T follicular helper cell (primary cell): ENCODE measurements at places on chromosomes 2 and 18.
A peak's percentile ranks its signal among the peaks of the same experiment; 100 is the strongest.

- DNase-seq: no peak
Measured at GRCh38 chr2:218821605-218822211, 9.9 kb downstream of the PRKAG3 start.

DNA sequence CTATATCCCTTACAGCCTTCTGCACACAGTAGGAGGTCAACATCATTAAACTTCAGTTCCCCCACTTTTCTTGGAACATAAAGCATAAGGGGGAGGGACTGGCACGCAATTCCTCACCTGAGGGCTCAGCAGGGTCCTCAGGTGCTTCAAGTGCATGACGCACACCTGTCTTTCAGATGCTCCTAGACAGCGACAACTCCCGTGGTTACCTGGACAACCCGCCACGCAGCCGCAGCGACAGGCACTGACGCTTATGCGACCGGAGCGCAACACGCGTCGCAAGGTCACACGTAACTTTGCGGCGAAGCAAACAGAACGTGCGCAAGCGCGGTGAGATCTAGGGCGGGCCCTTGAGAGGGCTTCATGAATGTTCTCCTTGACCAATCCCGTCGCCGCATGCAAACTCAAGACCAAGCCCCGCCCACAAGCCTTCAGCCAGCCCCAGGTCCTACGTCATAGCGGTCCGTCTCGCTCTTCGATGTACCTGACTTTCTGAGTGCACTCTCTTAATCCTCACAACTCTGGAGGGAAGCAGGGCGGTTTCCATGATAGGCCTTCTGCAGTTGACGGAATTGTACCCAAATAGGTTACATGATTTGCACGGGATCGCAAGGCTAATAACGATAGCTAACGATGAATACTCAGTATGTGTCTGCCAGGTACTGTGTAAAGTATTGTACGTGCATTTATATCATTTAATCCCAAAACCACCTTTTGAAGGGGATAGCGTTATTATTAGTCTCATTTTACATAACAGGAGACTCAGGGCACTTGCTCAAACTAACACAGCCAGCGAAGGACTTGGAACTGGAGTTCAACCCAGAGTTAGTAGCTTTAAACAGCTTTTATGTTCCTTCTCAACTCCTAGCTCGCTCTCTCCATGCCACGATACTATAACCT lies at the start of gene IFT172:
Gene IFT172, minus strand, starts transcription at position 246 of the 900 bp plus-strand sequence. Its CDS starts 90 bp downstream, at position 156.
- peak; percentile 99 for DNase-seq

- DNase-seq: no peak
Measured at GRCh38 chr2:159226059-159226461, 60.4 kb downstream of the WDSUB1 start.

DNA sequence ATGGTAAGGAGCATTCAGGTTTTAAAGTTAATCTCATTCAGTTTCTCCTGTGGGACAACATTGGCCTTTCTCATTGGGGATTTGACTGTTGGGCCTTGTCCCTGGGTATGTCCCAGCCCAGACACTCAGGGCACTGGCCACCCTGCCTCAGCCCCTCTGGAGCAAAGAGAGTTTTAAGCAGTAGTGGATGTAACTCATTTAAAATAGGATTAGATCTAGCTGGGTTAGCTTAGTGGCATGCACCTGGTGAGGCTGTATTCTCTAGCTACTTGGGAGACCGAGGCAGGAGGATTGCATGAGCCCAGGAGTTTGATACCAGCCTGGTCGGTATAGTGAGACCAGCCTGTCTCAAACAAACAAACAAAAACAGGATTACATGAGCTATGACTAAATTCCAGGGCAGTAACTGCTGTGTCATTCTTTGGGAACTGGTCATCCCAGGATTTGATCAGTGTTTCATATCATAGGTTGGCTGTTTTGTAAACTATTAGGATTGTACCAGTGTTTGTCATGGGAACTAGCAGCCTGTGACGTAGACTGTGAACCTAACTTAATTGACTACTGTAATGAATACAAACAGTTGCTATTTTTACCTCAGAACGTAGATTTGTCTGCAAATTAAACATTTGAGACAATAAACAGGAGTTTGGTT lies 12.5 kb downstream of the INPP4A start:
- no peak for DNase-seq

DNA sequence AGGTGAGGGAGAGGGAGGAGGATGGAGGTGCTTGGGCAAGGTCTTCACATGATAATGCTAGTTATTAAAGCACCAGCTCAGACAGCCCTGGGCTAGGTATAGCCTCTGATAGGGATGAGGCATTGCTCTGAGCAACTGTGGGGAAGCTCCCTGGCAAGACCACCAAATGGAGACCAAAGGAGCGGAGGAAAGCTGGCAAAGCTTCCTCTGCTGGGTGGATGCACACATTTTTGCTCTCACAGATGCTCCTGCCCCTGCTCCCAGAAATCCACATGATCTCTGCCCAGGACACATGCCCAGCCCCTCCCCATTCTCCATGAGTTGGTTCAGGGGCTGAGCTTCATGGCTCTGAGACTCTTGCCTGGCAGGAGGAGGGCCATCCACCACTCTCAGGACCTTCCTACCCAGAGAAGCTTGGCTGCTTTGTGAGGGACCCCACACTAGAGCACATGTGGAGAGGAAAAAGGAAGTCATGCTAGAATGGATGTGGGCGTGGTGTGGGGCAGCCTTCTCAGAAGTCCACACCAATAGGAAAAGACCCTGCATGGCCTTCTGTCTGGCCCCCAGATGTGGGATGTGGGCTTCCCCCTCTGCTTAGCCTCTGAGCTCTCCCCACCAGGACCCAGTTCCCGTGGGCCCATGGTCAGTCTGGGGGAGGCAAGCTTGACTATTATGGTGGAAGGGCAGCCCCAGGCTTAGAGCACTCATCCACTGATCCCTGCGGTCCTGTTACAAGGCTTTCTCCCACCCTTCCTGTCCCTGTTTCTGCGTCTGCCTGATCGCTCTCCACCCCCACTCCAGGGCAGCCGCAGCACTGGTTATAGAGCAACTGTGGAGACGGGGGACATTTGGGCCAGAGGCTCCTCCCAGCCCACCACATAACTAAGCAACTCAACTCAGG lies 10.5 kb upstream of the CYP26B1 start:
- DNase-seq: no peak

DNA sequence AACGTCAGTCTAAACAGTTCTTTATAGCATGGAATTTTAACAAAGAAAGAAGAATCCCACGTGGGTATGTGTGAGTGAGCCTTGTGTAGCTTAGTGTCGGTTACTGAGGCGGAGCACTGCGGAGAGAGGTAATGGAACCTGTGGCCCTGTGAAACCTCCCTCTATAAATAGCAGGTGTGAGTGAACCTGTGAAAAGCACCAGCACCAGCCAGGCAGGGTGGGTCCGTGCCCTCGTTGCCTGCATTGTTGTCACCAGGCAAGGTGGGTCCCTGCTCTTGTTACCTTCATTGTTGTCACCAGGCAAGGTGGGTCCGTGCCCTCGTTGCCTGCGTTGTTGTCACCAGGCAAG lies 4.7 kb downstream of the CTDP1 start:
- DNase-seq: no peak

DNA sequence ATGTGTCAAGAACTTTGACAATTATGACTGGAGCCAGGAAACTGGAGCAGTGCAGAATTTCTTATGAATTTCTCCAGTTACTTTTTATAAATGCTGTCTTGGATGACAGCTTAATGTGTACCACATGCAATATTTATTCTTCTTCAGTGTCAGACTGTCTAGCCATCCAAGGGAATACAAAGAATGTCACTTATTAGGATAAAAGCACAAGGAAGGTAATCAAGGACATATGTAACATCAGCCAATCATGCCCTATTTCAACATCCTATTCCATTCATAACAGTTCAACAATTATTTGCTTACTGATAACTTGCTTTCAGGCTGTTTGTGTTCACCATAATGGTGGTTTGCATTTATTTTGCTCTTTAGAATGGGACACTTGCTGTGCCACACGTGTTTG lies 139.8 kb downstream of the OLA1 start:
- no peak for DNase-seq

GRCh38 chr2:63981702-63982103 lies 37.5 kb downstream of the VPS54 start:
- no peak for DNase-seq

DNA sequence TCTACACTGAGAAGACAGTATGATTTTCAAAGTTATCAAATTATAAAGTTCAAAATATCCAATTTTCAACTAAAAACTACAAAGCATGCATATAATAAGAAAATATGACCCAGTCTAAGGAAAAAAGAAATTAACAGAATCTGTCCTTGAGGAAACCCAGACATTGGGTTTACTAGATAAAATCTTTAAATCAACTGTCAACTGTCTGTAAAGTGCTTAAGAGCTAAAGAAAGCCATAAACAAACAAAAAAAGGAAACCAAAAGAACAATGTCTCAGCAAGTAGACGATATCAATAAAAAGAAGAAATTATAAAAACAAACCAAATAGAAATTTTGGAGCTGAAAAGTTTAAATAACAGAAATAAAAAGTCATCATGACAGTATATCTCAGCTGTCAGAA lies 10.5 kb upstream of the ABCB11 start:
- DNase-seq: no peak

DNA sequence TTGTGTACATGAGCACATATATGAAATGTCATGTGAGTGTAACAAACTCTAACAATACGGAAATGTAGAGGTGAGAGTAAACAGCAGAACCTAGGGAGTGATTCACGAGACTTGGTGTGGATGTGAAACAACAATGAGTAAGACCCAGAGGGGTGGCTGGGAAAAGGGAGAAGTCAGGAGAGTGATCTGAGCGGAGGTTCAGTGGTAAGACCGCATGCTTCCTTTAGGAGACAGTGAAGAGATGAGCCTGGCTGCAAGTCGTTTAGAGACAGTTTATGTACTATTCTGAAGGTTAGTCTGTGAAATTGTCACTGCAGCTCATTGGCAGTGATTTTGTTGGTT lies 150.6 kb downstream of the PRPF40A start:
- no peak for DNase-seq

- DNase-seq: no peak
Measured at GRCh38 chr2:84052043-84052442, 407.0 kb downstream of the SUCLG1 start.

GRCh38 chr2:142100970-142101369 lies 29.8 kb downstream of the LRP1B start:
- DNase-seq: no peak

DNA sequence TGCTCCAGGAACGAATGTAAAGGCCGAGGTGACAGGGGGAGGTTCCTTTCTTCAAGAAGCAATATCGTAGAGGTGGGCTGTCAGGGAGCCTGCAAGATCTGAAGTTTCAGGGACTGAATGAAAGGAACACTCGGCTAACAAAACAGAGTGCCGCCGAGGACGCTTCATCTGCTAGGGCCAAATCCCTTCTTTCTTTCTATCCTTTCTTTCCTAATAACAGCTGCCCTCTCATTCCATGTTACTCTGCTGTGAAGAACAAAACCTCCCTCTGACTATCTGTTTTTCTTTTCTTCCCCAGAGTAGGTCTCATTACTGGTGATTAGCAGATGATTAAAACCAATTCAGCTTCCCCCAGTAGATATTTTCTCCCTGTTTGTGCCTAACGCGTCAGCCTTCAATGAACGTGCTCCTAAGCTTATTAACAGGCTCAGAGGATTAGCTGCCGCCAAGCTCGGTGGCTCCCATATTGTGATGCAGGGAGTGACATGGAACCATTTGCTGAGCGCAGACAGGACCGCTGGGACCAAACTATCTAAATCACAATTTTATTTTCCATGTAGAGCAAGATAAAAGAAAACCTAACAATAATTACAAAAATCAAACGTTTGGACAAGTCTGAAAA lies 414.6 kb downstream of the TMEM182 start:
- no peak for DNase-seq

GRCh38 chr2:117693651-117694050 lies 120.8 kb upstream of the DDX18 start:
- no peak for DNase-seq

DNA sequence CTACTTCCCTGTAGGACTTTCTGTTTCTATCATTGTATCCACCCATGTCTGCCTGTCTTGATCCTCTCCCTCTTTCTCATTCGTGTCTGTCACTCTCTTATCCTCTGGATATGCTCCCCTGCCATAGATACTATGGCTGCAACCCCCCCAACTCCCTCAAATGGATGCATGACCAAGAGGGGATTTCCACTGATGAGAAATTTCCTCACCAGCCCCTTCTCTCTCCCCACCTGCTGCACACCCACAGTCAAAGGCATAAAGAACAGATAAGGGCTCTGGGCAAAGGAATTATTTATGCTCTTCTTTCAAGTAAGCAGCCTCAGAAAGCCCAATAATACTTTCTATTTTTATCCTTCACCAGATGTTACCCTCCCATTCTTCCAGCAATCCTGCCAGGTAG lies 121.3 kb downstream of the FOXI3 start:
- no peak for DNase-seq

DNA sequence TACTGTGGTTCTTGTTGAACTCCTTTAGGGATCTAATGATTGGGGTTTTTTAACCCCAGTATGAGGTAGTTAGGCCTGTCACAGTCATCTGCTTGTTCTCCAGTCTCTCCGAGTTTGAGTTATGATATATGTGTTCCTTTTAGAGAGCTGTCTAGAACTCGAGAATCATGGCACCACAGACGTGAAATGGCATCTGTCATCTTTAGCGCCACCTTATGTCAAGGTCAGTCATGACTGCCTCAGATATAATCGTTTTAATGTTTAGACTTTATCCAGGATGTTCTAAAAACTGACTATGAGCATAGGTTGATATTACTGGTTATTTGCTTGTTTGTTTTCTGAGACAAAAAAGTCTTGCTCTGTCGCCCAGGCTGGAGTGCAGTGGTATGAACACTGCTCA lies 112.2 kb downstream of the CEP192 start:
- no peak for DNase-seq

DNA sequence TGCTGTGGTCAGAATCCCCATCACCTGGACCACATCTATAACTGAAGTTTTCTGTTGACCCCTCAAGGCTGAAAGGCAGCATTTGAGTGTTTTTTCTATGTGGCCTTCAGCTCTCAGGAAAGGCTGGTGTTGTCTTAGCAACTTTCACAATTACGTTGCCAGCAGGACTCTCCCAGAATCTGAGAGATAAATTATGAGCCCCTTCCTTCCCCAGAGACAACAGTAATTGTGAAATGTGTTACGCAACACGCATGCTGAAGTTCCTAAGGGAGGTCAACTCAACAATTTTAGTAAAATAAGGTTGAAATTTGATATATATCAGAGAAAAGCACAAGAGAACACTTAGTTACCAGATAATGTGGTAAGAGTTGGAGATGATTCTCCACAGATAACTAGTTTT lies 216.5 kb upstream of the SLC8A1 start:
- DNase-seq: no peak

DNA sequence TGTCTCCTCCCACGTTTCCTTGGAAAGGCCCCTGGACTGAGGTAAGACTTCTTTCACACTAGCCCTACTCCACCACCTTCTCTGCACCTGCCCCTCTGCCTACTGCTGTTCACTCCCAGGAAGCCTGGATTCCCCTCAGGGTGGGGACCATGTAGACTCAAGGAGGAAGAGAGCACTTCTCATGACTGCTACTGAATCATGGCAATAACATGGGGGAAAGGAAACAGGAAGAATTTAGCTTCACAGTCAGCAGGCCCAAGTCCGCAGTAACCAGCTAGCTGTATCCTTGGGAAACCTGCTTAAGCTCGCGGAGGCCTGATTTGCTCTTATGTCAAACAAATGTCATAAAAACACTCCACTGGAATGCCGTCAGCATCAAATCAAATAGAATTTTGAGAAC lies 126.2 kb upstream of the CAPN13 start:
- no peak for DNase-seq

GRCh38 chr2:29597035-29597434 lies 324.4 kb downstream of the ALK start:
- DNase-seq: no peak

- DNase-seq: no peak
Measured at GRCh38 chr2:227789803-227790202, 23.8 kb upstream of the CCL20 start.
